Right ventricle myocardium inferior (tissue), 1 donor: ENCODE measurements at places on chromosomes 2 and 18. TPM values are rescaled to one million over a fixed set of nuclear protein-coding genes. Genes with fewer than 3 reads are reported as not detected.

The UGT1A10 gene
- total RNA-seq: not detected

The NEUROD1 gene
- total RNA-seq: not detected

The EFHD1 gene
- 26.3 TPM for total RNA-seq

The ELAC1 gene
- 5.6 TPM for total RNA-seq

The KCNG2 gene
- total RNA-seq: not detected

The ABCG8 gene
- total RNA-seq: 0.32 TPM

The MOCOS gene
- total RNA-seq: 0.38 TPM

The SP5 gene
- 0.19 TPM for total RNA-seq

The TNFAIP6 gene
- total RNA-seq: 2.9 TPM

The CDH7 gene
- total RNA-seq: not detected

The ALPG gene
- total RNA-seq: not detected

The PROKR1 gene
- not detected for total RNA-seq

The TMEM169 gene
- total RNA-seq: 0.24 TPM

The C2orf76 gene
- 6.8 TPM for total RNA-seq

The TWIST2 gene
- total RNA-seq: 2.6 TPM

The STK25 gene
- total RNA-seq: 97.4 TPM

The GYPC gene
- 121 TPM for total RNA-seq

The SCYGR4 gene
- not detected for total RNA-seq

The UGT1A8 gene
- total RNA-seq: not detected

The GALR1 gene
- total RNA-seq: not detected

The CIB4 gene
- total RNA-seq: not detected

The TGFA gene
- total RNA-seq: 1.0 TPM

The HOXD12 gene
- not detected for total RNA-seq

The FASTKD1 gene
- 112 TPM for total RNA-seq

The ALPI gene
- total RNA-seq: not detected

The CCBE1 gene
- 3.6 TPM for total RNA-seq

The ZAP70 gene
- 1.6 TPM for total RNA-seq

The MROH2A gene
- total RNA-seq: not detected
